NB4 (cell line): ENCODE measurements at places on chromosomes 1 and 21.
A peak's percentile ranks its signal among the peaks of the same experiment; 100 is the strongest.

DNA sequence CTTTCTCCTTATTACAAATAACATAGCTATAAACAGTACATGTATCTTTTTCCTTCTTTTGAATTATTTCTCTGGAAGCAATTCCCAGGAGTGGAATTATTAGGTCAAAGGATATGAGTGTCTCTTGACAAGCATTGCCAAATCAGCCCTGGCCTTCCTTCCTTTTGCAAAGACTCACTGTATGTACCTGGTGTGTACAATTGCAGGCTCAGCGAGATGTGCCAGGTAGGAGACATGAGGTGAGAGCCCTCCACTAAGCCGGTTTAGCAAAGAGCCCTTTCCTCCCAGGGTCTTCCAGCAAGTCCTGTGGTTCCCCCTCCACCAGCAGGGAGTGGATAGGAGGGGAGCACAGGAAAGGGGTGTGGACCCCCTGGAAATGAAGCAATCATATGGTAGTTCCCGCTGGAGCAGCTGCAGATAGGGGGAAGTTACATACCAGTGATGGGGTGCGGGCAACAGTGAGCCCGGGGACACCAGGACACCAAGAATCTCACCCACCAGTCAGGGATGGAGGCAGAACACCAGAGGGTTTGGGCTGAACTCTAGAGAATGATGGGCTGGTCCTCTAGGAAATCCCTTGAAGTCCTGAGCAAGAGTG is 18.3 kb downstream of the RCSD1 start:
- peak; percentile 24 for DNase-seq

- no peak for DNase-seq
Measured at GRCh38 chr1:47564570-47564969, 126.7 kb downstream of the FOXD2 start.

GRCh38 chr1:74690364-74690696 is 16.7 kb upstream of the ERICH3 start:
- no peak for DNase-seq

- no peak for DNase-seq
Measured at GRCh38 chr1:41734201-41734970, 184.3 kb downstream of the HIVEP3 start.

- DNase-seq: no peak
Measured at GRCh38 chr1:45216200-45216541, 9.8 kb upstream of the ZSWIM5 start.

DNA sequence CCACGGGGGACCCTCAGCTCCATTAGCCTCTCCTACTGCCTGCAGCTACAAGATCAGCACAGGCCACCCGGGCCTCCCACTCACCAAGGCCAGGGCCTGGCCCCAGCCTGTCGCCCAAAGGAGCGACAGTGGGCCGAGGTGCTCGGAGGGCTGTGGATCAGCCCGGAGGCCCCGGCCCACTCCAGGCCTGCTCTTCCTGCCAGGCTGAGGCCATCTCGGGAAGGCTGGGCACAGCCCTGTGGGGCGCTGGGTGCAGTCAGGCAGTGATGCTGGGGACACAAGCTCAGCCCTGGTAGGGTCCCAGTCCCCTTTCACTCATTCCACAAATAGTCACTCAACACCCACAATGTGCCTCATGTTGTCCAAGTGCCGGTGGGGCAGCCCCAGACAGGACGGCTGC is 58.8 kb downstream of the CASZ1 start:
- DNase-seq: no peak

DNA sequence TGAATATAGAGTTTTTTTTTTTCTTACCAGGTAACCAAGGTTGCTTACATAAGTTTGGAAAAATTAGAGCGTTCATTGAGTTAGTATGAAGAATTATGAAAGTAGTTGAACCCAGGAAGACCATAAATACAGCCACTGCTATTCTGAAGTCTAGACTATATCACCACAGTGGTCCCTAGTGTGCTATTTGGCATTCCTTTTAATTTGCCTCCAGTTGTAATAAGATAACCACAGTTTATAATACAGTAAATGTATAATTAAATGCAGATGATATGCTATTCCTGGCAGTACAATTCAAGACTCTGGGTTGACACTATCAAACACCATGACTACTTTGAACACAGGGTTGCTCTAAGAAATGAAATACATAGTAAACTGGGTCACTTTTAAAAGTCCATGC is 270.5 kb downstream of the BRINP2 start:
- no peak for DNase-seq

GRCh38 chr1:167627865-167628641 is 2.0 kb upstream of the RCSD1 start:
- peak; percentile 96 for DNase-seq

- peak; percentile 63 for DNase-seq
Measured at GRCh38 chr1:40980453-40981121, 1.1 kb downstream of the CTPS1 start.

DNA sequence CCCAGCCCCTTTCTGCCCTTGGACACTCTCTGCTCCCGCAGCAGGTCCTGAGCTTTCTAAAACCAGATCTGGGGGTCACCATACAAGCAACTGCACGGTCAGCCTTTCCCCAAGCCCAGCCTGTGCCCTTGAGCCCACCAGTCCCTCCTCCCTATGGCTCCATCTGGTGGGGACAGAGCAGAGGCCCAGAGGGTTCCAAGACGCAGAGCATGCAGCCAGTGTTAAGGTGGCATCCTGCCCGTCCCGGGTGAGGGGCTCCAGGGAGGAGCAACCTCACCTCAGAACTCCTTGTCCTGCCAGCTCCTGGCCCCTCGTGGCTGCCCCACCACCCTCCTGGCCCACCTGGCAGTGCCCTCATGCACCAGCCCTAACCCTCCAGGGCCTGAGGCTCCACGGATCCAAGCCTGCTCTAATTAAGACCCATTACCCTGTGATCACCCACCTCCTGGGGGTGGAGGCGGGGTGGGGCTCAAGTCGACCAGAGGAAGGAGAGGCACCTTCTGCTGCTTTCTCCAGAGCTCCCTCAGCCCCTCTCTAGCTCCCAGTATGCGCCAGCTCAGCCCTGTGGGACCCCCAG is 8.5 kb downstream of the CHD5 start:
- peak; percentile 22 for DNase-seq

GRCh38 chr21:44666401-44667320 is at the start of gene KRTAP12-2:
Gene KRTAP12-2 (minus strand): TSS chr21:44666927. CDS start chr21:44666886, 41 bp downstream.
- no peak for DNase-seq

- no peak for DNase-seq
Measured at GRCh38 chr1:230823426-230823825, 44.9 kb downstream of the C1orf198 start.

GRCh38 chr1:108878678-108879077 is 1.9 kb downstream of the GPSM2 start:
- no peak for DNase-seq

DNA sequence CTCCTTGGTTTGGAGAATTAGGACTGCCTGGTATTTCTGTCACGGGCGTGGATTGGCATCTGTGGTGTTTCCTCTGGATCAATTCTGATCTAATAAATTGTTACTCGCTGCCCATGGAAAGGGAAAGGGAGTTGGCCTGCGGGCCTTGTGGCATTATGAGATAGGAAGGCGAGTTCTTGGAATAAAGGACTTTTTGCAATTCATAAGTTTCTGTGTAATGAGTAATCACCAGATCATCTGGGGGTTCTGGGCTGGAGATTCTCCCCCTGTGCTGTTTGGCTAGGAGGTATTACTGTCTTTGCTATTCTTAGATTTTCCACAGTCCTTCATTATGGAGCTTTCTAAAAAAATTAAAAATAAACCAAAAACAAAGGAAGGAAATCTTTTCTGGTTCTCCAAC is 315.9 kb downstream of the CAMTA1 start:
- DNase-seq: no peak

DNA sequence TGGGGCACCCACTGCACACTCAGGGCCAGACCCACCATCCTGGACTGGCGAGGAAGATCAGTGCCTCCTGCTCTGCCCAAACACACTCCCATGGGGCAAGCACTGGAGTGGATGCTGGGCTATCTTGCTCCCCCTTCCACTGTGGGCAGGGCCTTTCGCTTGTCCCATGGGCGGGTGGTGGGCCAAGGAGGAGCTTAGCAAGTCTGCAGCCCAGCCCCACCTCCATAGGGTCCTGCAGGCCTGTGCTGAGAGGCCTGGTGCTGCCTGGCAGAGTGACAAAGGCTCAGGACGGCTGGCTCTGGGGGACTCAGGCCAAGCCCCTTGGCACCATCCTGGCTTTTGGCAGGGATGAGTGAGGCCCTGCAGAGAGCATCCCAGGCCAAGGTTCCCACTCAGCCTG is 89.4 kb downstream of the PTPRU start:
- no peak for DNase-seq

GRCh38 chr1:162605225-162605927 is 26.9 kb upstream of the DDR2 start:
- no peak for DNase-seq

GRCh38 chr1:110338309-110338885 is 780 bp upstream of the RBM15 start:
- DNase-seq: peak; percentile 93

- DNase-seq: no peak
Measured at GRCh38 chr1:152739841-152740240, 18.0 kb upstream of the KPRP start.

GRCh38 chr1:145961425-145962156 is 2.8 kb downstream of the ANKRD34A start:
- peak; percentile 34 for DNase-seq

- peak; percentile 82 for DNase-seq
Measured at GRCh38 chr1:152458384-152459185, 44.5 kb upstream of the CRNN start.

DNA sequence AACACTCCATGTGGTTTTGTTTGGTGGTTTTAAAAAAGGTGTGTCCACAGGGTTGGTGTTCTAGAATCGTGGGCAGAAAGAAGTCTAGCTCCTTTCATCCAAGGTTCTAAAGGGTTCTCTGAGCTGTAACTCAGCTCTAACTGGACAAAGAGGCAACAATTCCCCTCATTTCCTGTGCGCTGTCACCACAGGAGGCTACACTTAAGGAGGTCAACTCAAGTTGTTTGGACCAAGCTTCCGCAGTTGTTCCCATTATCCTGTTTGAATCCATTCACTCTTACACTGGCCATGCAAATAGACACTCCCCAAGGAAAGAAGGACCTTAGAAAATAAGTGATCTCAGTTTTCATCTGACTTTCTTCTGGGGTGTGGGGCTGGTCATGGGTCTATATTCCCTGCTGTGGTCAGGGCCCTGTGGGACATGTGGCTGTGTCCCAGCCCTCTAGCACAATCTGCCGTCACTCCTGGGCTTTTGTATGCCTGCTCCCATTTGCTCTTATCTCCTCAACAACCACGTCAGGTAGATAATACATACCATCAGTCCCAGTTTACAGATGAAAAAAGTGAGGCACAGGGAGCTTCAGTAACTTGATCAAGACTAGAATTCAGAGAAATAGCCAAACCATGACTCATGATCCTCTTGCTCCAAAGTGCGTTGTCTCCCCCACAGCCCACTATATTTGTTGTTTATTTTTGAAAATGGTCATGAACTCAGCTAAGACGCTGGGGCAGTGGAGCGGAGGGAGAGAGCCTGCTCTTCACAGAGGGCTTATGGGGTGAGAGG is 103.6 kb downstream of the RHOU start:
- peak; percentile 16 for DNase-seq

DNA sequence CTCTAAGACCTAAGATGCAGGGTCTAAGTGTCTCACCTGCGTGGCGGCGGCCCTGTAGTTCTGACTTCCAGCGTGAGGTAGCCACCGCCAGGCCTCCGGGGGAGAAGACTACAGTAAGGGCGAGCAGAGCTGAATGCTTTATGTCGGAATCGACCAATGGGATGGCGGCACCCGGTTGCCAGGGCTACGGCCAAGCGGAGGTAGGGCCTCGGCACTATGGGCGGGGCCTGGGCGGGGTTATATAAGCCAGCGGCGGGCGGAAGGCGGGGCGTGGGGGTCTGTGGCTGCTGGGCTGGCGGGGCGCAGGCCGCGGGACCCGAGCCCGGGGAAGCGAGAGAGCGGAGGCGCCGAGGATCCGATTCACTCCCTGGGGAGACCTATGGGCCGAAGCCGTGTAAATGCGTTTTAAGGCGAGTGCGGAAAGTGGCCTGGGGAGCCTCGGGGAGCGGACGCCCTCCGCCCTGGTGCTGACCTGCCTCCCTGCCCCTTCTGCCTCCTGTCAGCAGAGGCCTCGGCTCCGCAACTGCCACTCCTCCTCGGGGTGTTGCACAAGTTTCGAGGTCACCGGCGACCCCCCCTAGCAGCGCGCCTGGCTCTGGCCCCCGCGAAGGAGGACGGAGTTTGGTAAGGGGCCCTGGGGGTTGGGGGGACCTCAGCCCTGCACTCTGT is at the start of gene AZIN2:
Gene AZIN2 (plus strand): TSS at position 269 of the 669 bp plus-strand sequence. CDS start 1,097 bp downstream, outside the sequence.
- peak; percentile 92 for DNase-seq

- peak; percentile 77 for DNase-seq
Measured at GRCh38 chr1:6506210-6507036, 15.0 kb upstream of the PLEKHG5 start.

- DNase-seq: peak; percentile 89
Measured at GRCh38 chr1:58883037-58883887, 99.4 kb upstream of the JUN start.

DNA sequence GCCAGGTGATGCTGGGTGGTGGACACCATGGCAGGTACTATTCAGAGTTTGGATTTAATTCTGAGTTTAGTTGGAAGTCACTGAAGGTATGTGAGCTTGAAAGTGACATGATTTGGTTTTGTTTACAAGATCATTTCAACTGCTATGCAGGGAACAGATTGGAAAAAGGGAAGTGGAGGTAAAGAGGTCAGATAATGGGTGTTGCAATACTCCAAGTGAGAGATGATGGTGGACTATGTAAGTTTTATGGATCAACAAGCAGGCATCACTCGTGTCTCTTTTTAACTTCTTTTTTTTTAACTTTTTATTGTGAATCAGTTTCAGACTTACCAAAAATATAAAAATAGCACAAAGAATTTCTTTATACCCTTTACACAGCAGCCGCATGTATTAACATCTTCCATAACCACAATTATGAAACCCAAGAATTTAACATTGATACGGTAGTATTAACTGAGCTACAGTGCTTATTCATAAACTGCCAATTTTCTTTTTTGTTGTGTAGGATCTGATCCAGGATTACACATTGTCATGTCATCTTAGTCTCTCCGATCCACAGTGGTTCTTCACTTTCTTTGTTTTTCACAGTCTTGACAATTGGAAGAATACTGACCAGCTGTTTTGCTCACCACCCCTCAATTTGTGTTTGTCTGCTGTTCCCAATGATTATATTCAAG is 24.9 kb upstream of the NHLH2 start:
- DNase-seq: peak; percentile 74

GRCh38 chr1:197269053-197269452 is 1.0 kb downstream of the CRB1 start:
- DNase-seq: no peak

GRCh38 chr1:229258031-229258756 is 12.7 kb upstream of the RAB4A start:
- peak; percentile 78 for DNase-seq
